NCI-H1436 (cell line): ENCODE measurements at places on chromosomes 16 and 17.

DNA sequence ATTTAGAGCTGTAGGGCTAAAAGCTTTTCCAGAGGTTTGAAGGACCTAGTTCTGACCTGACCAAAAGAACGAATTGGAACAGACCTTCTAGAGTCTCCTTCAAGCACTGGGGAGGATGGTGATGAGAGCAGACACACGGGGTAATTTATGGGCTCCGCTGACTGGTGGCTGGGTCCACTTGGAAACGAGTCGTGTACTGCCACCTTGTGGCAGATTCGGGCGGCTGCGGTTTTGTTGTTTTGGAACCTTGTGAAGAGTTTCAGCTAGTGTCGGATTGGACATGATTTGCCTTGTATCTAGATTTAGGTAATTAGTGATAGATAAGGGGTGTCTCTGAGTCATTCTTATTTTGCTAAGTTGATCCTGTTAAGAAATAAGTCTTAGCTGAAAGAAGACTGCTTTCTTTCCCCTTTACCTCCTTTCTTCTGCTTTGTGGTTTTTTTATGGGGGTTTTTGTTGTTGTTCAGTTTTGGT is 98.9 kb downstream of the AATF start:
- peak; percentile 92 for DNase-seq

DNA sequence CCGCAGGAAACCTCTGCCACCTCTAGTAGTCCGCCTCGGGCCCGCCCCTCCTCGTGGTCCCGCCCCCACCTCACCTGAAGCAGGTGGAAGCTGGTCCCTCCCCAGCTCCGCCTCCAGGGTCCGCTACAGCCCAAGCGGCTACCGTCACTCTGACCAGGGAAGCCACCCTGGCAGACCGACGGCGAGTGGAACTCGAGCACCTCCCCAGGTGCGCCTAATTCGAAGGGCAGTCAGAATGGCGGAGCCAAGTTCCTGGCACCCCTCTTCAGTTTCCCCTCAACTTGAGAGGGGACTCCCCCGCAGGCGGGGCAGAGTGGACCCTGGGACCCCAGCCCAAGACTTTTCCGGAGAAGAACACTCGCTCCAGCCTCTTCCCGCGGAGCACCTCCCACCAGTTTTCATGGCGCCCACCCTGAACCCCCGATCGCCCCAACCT is 507 bp downstream of the FHOD1 start:
- DNase-seq = peak; percentile 37

- DNase-seq = no peak
Measured at GRCh38 chr16:83849421-83849820, 41.6 kb downstream of the HSBP1 start.

- peak; percentile 27 for DNase-seq
Measured at GRCh38 chr16:84277244-84277823, 17.3 kb upstream of the WFDC1 start.

GRCh38 chr17:1947743-1948516 is 77.2 kb downstream of the RTN4RL1 start:
- no peak for DNase-seq

DNA sequence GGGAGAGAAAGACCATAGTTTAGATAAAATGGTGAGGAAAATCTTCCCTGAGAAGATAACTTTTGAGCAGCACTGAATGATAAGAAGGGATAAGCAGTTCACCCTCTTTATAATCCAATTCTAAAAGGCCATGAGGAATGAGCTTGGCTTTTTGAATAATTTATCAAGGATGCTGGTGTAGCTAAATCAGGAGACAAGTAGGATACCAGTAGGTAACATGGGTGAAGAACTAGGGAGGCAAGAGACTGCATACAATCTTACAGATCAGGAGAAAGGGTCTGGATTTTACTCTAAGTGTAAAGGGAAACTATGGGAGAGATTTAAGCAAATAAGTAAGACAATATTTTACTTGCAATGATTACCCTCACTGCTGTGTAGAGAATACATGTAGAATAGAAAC is 60.7 kb downstream of the MED13 start:
- DNase-seq = no peak
